A172 (cell line): ENCODE measurements at places on chromosomes 16 and 17. TPM values are rescaled to one million over a fixed set of nuclear protein-coding genes. Genes with fewer than 3 reads are reported as not detected.

GRCh38 chr16:10514369-10515055, 65.9 kb downstream of the EMP2 start:
- peak; percentile 56 for DNase-seq

DNA sequence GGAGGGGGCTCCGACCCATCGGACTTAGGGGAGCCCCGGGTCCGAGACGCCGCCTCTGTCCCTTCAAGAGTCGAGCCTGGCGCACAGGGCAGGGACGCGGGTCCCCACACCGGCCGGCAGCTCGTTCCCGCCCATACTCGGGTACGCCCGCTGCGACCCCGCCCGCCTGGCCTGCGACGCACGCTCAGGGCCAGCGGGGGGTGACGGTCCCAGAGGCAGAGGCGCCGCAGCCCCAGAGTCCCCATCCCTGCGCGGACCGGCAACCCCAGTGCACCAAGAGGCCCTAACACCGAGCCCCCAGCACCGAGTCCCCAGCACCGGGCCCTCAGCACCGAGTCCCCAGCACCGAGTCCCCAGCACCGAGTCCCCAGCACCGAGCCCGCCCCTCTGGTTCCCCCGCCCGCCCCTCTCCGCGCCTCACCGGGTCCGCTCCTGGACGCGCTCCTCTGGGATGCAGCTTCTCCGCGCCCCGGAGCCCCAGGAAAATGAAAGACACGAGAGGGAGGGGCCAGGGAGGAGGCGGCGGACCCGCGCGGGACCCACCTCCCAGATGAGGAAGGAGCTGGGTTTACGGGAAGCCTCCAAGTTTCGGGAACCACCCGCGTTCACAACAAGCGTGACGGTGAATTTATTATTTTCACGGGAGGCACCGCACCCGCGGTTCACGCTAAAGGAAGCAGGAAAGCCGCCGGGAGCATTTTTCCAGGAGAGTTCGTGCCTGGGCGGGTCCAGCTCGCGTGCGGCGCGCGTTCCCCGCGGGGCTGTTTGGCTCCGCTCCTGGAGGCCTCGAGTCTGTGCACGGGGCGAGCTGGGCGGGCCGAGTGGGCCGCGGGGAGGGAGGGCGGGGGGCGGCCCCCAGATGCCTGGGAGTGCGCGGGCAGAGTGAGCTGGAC, at the start of gene SECTM1:
Gene SECTM1, minus strand, starts transcription at position 488 of the 893 bp plus-strand sequence. CDS start 6,526 bp downstream, outside the sequence.
- no peak for DNase-seq

DNA sequence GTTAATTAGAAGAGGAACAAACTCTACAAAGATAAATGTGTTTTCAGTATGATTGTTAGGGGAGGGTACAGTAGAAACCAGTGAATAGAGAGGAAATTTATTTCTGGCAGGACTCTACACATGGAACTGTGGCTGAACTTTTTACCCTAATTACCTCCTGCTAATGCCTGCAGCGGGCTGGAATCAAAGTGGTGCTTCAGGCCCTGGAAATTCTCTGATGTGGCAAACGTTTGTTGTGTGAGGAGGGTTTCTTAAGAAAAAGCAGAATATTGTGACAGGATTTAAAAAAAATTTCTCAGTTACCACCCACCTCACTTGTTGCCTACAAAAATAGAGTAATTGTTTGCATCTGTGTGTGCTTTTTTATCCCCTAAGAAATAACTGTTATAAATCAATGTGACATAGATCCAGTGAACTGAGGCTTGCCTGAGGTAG, 154.5 kb downstream of the BCAS3 start:
- DNase-seq, result no peak

GRCh38 chr17:76156662-76156991, 15.6 kb upstream of the FOXJ1 start:
- DNase-seq, result no peak

The SPATA22 gene
- not detected in 2 replicates for total RNA-seq
